Activated CD4-positive, CD25-positive, alpha-beta regulatory T cell treated with anti-CD3 and anti-CD28 coated beads, Interleukin-2, amount 50 U/mL, for 72 hours (primary cell): ENCODE measurements at places on chromosomes 7 and 10.

- no peak for DNase-seq
Observed at GRCh38 chr7:35015346-35015859, 21.9 kb downstream of the DPY19L1 start.

DNA sequence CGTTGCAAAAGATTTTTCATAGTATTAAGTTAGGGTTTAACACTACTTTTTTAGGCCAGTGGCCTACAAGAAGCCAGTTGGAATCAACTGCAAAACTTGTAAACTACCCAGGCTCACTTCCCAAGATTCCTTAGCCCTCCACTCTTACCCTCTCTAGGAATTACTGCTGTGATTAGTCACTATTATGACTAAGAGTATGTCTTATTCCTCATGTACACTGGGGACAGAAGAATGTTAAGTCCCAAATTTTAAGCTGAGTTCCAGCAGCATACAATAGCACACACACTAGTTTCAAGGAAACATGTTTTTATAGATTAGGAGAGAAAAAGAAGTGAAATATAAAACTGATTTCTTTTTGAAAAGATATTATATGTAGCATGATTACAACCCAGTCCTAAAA, 42.8 kb downstream of the FBXL13 start:
- no peak for DNase-seq

GRCh38 chr7:69367780-69368179, 230.5 kb upstream of the AUTS2 start:
- DNase-seq: no peak

- no peak for DNase-seq
Observed at GRCh38 chr10:37289833-37290464, 164.6 kb downstream of the ANKRD30A start.

GRCh38 chr7:137642031-137642430, 204.7 kb downstream of the DGKI start:
- DNase-seq: no peak

DNA sequence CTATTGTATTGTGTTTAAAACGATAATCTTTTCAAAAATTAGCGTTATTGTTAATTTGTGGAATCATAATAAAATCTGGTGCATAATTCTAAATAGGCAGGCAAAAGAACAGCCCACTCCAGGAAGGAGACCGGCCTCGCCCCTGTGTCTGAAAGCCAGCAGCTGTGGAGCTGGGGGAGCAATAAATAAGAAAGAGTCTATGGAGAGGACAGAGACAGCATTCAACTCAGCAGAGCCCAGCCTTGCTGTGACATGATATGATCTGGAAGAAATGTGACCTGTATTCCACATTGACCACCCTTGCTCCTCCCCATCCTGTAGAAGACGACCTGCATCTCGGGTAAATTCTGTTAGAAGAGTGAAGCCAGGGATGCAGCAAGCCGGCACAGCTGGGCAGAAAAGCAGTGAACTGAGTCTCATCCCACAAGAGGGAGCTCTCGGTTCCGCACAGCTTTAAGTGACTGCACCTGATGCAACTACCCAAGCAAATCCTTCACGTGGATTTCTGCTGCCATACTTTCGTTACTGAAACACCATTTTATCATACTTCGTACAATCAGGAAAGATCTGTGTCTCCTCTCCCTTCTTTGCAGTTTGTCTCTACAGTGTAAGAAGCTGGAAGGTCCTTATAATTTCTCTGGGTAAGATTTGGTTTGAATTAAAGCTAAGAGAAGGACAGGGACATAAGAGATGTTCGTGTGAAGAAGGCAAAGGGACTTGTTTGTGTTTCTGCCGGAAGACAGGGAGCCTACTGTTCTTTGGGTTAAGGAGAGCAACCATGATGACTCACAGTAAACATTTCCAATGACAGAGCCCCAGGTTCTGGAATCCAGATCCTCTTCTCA, 427.1 kb downstream of the GPAM start:
- DNase-seq: no peak

GRCh38 chr10:118505363-118505762, 90.1 kb downstream of the PRLHR start:
- no peak for DNase-seq

DNA sequence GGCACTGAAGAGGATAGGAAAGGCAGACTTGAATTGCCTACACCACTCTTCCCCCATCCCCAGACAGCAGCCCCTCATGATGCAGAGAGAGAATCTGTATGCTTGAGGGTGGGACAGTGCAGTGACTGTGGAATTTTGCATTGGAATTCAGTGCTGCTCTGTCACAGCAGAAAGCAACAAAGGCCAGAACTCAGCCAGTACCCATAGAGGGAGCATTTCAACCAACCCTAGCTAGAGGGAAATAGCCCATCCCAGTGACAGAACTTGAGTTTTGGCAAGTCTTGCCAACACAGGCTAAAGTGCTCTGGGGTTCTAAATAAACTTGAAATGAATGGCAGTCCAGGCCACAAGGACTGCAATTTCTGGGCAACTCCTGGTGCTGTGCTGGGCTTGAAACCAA, 80.4 kb downstream of the TES start:
- DNase-seq: no peak

DNA sequence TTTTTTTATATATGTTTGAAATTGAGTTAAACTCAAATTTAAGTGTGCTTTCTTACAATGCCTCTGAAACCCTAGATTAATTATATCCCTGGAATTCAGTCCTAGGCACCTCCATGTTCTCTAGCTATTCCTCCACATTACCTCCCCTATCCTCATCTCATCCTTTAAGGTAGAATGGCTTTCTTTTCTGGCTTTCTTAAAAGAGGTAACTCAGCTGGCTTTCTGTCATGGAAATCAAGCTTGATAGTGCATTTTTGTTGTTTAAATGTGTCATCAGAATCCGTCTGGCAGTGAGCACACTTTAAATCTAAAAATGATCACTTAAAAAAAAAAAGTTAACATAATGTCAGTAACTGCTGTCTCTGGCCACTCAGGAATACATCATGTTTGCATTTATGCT, 42.2 kb downstream of the AHR start:
- DNase-seq: no peak

- no peak for DNase-seq
Observed at GRCh38 chr10:104666106-104666505, 25.0 kb downstream of the SORCS3 start.

DNA sequence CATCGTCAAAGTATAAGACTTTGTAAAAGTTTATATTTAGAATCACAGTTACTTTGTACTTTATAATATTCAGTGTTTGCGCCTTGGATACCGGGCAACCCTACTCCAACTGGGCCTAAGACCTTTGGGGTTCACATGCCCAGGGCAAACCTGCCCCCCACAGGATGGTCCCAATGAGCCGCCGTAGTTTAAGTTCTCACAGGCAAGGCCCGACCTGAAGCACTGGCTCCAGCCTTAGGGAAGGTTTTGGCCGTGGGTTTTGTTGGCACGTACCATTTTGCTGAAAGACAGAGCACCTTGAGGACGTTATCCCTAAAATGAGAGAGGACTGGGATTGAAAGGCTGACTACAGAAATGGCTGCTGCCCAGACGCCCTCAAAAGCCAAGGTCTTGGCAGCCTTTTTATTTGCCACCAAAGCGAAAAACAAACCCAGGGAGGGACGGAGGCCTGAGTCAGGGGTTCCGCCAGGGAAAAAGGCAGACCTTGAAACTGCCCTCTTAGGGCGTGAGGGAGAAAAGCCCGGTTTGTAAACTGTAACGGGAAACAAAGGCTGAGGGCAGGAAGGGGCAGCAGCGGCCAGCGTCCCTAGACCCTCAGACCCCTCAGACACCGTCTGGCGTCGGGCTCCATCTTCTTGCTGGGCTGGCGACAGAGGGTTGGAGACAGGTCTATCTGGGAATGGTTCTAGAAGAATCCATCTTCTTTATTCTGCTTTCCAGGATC, at the start of gene CCDC172:
CCDC172 (plus strand) TSS at position 222 of the 724 bp plus-strand sequence. CDS start 564 bp downstream, outside the sequence.
- no peak for DNase-seq

DNA sequence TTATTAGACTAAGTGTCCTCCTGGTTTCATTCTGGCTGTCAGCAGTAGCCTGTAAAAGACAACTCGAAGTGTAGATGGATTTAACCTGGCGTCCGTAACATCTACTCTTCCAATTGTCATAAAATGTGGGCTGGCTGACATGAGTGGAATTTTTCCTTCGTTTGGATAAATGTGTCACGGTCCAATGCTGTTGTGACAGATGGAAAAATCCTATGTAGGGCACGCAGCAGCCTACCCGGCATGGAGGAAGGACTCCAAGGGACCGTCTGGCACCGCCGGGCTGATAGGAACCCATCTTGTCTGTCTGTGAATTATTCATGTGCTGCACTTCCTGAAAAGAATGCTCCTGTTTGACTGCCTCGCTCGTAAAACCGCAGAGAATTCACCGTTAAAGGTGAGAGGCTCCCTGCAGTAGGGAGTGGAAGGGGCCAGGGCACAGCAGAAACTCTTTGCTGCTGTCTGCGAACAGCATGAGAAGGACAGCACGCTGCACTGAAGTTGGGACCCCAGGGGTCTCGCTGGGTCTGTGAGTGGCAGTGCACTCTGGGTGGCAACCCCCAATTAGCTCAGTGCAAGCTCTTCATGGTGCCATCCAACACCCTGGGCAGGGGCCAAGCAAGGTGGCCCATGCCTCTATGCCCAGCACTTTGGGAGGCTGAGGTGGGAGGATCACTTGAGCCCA, 1.6 kb upstream of the ORAI2 start:
- no peak for DNase-seq

DNA sequence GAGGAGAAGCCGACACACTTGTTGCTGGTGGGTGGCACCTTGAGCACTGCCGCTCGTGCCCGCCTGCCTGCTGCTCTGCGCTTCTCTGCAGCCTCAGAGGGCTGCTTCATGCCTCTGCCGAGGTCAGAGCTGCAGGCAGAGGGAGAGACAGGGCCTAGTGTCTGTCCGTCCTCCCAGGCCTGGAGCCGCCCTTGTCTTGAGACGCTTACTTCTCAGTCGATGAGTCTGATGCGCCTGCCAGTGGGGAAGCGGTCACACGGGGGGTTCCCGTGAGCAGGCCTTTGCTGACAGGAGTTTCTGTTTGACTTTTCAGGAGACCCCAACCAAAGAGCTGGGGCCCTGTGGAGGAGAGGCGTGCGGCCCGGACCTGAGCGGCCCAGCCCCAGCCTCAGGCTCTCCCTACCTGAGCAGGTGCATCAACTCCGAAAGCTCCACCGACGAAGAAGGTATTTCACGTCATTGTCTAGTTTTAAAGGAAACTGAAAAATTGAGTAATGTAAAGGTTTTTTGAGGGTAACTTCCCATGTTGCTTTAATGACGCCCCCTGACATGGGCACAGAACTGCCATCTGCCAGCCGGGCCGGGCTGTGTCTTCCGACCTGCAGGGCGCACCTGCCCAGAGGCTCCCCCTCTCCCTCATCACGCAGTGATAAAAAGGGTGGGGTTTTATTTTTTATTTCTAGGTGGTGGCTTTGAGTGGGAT, 7.8 kb upstream of the BHLHA15 start:
- DNase-seq: no peak

GRCh38 chr10:86293396-86293791, 73.2 kb downstream of the GRID1 start:
- no peak for DNase-seq

DNA sequence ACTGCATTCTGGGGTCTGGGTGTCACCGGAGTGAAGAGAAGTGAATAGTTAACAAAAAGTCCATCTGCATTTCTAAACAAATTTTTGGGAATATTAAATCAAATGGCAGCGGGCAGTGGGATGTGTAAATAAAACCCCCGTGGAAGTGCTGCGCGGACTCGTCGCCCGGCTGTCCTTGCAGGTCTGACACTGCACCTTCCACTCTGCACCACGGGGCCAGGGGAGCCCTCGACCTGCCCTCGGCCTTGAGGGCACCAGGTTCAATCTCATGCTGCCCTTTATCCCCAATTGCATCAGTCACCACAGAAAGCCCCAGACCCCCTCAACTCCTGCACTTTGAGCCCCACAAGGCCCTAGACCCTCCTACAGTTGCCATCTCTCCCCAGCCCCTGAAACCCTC, 6.4 kb upstream of the SMARCD3 start:
- DNase-seq: no peak

GRCh38 chr10:22568928-22569327, 145.4 kb downstream of the PIP4K2A start:
- no peak for DNase-seq

DNA sequence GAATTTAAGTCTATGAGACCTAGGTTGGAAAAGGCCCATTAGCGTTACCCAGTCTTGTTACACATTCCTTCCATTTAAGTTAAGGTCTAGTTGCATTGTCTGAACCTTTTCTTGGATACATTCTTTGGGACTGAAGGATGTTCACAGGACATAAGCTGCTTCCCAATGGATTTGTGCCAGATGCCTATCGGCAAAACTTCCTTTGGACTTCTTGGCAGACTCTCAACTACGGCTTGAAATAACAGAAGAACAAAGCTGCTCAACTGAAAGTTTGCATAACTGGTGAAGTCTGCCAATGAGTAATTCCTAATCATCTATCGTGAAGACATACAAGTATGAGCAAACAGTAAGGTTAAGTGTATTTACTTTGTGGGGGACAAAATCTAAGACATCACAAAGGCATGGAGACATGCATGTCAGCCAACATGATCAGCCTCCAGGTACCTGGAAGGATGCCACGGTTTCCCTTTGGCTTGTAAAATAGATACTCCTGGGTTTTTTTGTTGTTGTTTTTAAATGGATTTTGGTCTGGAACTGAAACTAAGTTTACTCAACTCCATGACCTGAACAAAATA, 35.4 kb downstream of the MALSU1 start:
- no peak for DNase-seq

DNA sequence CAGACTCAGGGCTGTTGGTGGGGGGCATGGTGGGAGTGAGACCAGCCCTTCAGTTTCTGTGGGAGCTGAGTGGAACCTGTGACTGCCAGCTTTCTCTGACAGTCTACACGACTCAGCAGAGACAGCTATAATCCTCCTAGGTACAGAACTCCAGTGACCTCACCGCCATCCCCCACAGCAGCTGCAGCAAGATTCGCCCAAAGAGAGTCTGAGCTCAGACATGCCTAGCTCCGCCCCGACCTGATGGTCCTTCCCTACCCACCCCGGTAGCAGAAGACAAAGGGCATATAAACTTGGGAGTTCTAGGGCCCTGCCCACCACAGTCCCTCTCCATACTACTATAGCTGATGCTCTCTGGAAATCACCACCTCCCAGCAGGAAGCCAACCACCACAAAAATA, 500.1 kb downstream of the ETV1 start:
- no peak for DNase-seq

- no peak for DNase-seq
Observed at GRCh38 chr7:108129018-108129965, 869 bp downstream of the LAMB4 start.

DNA sequence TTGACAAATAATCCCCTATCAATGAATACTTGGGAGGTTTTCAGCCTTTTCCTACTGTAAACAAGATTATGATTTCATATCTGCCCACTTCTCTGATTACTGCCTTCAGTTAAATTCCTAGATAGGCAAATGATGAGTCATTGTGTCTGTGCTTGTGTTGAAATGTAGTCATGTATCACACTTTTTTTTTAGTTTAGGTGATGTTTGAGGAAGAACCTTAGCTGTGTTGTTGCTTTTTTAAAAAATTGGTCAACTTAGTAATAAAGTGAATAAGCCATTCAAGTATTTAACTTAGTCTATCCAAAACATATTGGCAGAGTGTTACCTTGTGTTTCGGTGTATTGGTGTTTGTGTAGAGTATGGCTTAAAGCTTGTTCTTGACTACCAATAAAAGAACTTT, 60.0 kb downstream of the WAC start:
- DNase-seq: no peak

GRCh38 chr7:155356323-155357105, 58.8 kb downstream of the INSIG1 start:
- DNase-seq: no peak

GRCh38 chr10:33164060-33164709, 170.3 kb downstream of the NRP1 start:
- DNase-seq: no peak

- no peak for DNase-seq
Observed at GRCh38 chr10:56349611-56350010, 11.4 kb downstream of the ZWINT start.
